ENCODE measurements at places on chromosomes 7 and 10. TPM values are rescaled to one million over a fixed set of nuclear protein-coding genes. Genes with fewer than 3 reads are reported as not detected.
A peak's percentile ranks its signal among the peaks of the same experiment; 100 is the strongest.

SPDYE8 gene
- not detected for total RNA-seq

SNCG gene
- not detected for total RNA-seq

GRCh38 chr10:84493951-84494848 lies 165.8 kb downstream of the CCSER2 start:
- DNase-seq, result peak; percentile 82

TMEM270 gene
- total RNA-seq, result not detected

DNA sequence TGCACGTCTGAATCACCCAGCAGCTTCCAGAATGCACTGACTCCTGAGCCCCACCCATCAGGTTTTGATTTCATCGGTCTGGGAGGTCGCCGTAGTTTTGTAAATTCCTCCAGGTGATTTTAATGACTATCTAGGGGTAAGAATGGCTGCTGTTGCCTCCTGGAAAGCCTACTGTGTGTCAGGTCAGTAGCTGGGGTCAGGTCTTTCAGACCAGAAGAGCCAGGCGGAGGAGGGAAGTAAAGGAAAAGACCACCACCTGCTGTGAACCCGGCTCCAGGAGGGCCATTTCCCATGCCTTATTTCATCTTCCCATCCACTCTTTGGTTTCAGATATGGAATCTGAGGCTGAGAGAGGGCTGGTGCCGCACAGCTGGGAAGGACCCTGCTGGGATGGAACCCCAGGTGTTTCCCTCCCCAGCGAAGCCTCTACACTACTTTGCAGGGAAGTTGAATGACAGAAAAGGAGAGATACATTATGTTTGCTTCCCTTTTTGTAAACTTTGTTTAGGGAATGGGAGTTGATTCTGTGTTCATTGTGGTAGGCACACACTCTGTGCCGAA lies 19.8 kb downstream of the ADAMTS14 start:
- no peak for DNase-seq

MSMB gene
- total RNA-seq, result not detected

- no peak for DNase-seq
Observed at GRCh38 chr7:76260171-76260703, 42.2 kb upstream of the HSPB1 start.

DNA sequence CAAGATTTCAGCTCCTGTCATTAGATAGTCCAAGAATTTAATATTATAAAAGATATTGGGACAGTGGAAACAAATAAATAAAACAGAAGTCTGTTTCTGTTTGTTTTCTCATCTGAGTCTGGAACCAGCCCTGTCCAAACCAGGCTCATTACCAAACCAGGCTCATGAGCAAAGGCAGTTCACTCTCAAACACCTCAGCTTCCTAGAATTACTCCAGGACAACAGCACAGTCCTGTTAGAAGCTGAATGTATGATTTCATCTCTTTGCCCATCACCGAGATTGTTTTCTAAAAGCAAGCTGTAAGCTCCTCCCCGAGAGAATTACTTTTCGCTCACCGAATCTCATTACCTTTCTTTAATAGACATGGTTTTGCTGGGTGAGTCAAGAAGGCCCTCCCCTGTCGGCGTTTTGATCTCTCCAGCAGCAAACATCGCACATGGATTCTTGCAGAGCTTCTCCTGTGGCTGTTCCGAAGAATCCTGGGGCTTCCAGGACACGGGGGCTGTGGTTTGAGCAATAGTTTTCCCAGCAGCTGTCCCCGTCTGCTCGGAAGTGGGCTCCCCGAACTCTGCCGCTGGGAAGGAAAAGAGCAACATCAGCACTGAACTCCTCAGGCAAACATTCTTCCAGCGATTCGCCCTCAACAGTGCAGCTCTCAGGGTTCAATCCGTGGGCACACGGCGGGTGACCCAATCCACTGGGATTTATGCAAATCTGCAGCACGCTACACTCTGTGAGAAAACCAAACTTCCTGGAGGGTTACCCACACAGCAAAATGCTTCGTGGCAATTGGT lies 112.5 kb downstream of the SVIL start:
- peak; percentile 80 for DNase-seq

DNA sequence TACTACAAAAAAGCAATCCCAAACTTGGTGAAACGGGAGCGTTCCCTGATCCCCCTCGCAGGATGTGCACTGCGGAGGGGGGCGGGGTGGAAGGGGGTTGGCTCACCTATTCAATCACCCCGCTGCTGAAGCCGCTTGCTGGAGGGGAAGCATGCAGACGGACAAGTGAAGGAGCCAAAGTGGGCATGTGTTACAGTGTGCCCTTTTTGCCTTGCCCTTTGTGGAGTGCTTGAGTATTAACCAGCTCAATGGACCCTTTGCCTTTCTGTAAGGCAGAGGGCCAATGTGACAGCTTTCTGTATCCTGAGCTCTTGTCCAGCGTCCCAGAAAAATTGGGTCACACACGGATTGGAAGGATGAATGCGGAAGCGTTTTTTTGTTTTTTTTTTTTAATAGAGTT lies 348.9 kb upstream of the NPSR1 start:
- DNase-seq, result no peak

- no peak for DNase-seq
Observed at GRCh38 chr10:44557596-44558191, 172.8 kb upstream of the CXCL12 start.

- no peak for DNase-seq
Observed at GRCh38 chr7:116120839-116121238, 89.5 kb upstream of the TES start.

GIMAP4 gene
- not detected for total RNA-seq

GRCh38 chr7:117411539-117411938 lies 15.8 kb downstream of the ASZ1 start:
- no peak for DNase-seq

FAM180A gene
- total RNA-seq, result 2.6 TPM

TMEM176B gene
- not detected for total RNA-seq

DNA sequence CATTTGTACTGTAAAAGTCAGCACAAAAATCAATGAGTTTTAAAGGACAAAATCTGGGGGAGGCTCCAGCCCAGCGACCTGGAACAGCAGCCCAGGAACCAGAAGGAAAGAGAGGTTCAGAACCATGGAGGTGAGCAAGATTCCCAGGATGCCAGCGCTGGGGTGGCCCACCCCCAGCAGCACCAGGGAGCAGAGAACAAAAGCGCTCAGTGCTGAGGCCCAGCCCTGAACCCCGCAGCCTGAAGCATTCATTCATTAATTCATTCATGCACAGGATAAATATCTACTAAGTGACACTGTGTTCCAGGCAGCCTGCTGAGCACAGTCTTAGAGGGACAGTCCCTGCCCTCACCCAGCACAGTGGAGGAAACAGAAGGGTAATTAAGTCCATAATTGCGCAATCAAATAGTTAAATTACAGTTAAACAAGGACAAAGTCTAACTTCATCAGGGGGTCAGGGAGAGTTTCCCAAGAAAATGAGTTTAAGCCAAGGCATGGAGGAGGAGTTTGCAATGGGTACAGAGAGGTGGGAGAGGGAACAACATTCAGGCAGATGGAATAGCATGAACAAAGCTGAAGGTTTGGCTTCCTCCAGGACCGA lies 202.3 kb downstream of the GRID1 start:
- DNase-seq, result no peak

- DNase-seq, result no peak
Observed at GRCh38 chr7:787332-788240, 44.7 kb upstream of the SUN1 start.

DNA sequence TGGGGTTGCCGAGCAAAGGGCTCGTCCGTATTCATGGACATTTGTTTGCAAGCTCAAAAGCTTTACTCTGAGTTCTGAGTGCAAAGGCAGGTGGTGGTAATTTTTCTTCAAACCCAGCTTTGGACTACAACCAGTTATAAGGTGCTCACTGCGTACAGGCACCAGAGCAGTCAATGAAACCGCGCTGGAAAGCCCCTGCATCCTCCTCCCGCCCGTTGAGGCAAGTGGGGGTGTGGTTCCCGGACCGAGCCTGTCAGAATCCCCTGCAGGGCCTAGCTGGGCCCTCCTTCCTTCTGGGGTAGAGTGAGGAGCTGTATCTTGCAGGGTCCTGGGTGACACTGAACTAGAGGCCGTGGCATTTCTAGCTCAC lies 22.3 kb downstream of the AMZ1 start:
- DNase-seq, result no peak
